T-helper 1 cell treated with Interleukin-12 subunit alpha and Interleukin-12 subunit beta and Interleukin-4 antibody, amounts not matched to agents 30 ng/mL and 1 ng/mL, for 36 hours (primary cell): ENCODE measurements at places on chromosomes 11 and 22. TPM values are rescaled to one million over a fixed set of nuclear protein-coding genes. Genes with fewer than 3 reads are reported as not detected.

Gene ZC3H12C
- total RNA-seq = 2.8 and 3.2 TPM in 2 replicates

Gene APOBEC3F
- total RNA-seq = 39.6 and 45.3 TPM in 2 replicates

Gene OR6T1
- not detected in 2 replicates for total RNA-seq

Gene AMOTL1
- total RNA-seq = 2.7 and 2.9 TPM in 2 replicates

Gene OR4D5
- not detected in 2 replicates for total RNA-seq

Gene ARHGAP8
- 0.10 and 0.44 TPM in 2 replicates for total RNA-seq

Gene EEF1G
- total RNA-seq = 1,061 and 1,072 TPM in 2 replicates

Gene C22orf31
- not detected in 2 replicates for total RNA-seq

Gene IL17REL
- total RNA-seq = 0.07 TPM in 1 of 2 replicates, not detected in the other
